ENCODE measurements at places on chromosomes 11 and 22.

- DNase-seq, result no peak
These were observed 58.4 kb upstream of the NUP50 start for GRCh38 chr22:45105281-45105702.

DNA sequence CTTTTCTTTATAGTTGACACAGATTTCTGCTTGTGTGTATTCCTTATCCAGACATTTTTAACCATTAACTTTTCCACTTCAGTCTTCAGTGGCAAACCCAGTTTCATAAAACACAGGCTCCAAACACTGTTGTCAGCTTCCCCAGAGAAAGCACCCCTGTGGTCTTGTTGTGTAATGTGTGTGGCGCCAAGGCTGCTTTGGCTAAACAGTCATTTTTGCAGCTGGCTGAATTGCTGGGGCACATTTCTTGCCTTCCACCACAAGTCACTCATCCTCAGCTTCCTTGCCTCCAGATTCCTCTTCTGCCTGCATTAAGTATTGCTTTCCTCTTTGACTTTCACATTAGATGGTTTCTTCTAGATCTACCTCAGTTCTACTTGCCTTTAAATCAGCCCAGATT, 40.5 kb downstream of the ARHGAP1 start:
- no peak for DNase-seq

- no peak for DNase-seq
These were observed 115.5 kb upstream of the ISX start for GRCh38 chr22:34950489-34950888.

DNA sequence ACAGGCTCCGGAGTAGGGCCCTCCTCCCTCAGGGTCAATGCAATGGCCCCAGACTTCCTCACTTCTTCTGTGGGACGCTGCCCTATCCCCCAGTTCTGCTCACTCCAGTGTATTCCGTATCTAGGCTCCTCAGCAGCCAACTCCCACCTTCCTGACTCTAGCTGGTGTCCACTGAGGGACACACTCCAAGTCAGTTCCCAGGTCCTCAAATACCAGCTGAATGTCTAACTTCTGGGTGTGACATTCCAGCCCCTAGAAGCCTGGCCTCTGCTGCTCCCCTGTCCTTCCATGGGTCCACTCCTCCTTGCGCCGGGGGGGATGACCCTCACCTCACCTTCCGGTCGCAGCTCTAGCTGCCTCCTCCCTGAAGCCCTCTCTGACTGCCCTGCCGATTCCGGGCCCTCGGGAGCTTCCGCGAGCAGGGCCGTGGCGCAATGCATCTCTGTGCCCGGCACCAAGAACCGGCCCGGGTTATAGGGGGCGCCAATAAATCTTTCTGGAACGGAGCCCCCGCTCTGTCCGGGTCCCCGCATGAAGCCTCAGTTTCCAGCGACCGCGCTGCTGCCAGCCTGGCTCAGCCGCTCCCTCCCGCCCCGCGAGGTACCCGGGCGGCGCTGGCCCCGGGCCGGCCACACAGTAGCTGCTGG, 15.4 kb downstream of the BAD start:
- no peak for DNase-seq

GRCh38 chr11:59801981-59802638, 8.5 kb downstream of the MRPL16 start:
- DNase-seq, result no peak

GRCh38 chr11:62710001-62710345, 2.5 kb downstream of the GNG3 start:
- DNase-seq, result no peak

DNA sequence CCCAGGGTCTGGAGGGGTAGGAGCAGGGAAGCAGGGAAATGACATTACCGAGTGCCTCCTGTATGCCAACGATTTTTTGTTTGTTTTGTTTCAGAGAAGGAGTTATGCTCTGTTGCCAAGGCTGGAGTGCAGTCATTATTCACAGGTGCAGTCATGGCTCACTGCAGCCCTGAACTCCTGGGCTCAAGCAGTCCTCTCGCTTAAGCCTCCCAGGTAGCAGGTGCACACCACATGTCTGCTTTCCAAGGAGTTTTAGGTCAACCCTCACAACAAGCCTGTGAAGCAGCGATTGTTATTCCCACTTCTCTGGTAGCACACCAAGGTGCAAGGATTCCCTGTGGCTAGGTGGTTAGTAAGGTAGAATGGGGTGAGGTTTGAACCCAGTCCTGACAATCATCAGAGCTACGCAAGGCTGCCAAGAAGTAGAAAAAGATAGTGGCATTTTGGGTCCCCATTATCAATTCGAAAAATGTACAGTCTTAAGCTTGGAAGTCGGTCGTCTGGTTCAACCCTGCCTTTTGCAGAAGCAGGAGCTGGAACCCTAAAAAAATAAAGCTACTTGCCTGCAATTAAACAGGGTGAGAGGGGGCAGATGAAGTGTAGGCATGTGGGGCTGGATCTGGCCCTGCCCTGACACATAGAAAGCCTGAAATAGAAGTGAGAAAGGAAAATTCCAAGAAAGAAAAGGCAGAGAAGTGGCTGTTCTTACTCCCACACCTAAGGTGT, 9.1 kb downstream of the UCP3 start:
- no peak for DNase-seq

GRCh38 chr11:115653926-115654325, 149.7 kb upstream of the CADM1 start:
- no peak for DNase-seq

DNA sequence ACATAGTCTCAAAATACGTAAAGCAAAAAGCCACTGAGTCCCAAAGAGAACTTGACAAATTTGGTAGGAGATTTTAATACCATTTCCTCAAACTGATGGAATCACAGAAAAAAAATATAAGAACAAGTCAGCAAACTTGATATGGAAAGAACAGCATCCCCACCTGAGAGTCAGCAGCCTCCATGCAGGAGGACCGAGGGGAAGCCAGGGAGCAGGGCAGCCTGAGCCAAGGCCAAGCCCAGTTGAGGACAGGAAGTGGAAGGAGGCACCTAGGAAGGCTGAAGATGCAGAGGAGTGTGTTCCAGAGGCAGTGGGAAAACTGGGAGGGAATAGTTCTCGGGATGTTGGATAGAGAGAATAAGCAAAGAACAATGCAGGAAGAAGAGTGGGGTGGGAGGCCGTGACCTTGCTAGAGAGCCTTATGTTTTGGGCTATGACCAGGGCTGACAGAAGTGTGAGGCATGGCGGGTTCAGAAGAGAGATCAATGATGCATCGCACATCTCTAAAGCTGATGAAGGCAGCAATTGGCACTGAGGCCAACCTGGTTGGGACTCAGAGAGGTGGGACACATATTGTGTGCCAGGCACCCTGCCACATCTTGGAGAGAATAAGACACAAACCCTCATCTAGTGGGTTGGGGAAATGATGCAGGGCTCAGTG, 15.4 kb downstream of the APOA4 start:
- DNase-seq, result no peak

GRCh38 chr11:1483445-1483961, 3.1 kb downstream of the MOB2 start:
- DNase-seq, result no peak

- no peak for DNase-seq
These were observed 72.0 kb downstream of the RPUSD4 start for GRCh38 chr11:126139111-126140091.

DNA sequence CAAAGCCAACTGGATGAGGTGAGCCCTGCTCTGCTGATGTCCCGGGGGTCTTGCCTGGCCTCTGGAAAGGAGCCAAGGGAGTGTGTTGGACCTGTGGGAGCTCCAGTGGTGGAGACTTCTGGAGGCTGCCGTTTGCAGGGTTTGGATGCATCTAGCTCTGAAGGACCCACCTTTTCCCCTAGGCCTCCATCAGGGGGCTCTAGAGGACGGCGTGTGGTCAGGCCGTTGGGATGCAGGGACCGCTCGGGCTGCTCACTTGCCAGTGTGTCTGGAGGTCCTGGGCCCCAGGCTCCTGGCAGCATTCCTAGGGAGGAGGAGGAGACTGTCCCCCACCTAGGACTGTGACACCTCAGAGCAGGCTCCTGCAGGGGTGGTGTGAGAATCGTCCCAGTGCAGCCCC, 58.3 kb downstream of the PRDM11 start:
- no peak for DNase-seq

DNA sequence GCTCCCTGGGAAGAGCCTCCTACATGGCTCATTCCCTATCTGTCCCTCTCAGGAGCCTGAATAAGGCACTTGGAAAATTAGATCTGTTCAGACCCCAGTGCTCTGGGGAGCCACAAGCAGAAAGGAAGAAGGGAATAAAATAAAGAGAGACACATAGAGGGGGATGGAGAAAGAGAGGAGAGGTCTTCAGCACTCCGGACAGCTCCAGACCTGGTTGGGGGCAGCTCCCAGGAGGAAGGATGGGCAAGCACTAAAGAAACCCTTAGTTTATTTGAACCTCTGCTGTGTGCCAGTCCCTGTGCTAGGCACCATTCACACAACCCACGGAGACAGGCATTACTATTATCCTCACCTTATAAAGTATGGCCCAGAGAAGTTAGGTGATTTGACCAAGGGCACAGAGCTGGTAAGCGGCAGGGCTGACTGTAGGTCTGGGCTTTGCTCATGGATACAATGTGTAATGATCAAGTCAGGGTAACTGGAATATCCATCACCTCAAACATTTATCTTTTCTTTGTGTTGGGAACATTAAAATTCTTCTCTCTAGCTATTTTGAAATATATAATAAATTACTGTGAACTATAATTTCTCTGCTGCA, 53.7 kb upstream of the LRRC32 start:
- DNase-seq, result no peak

- no peak for DNase-seq
These were observed 764.8 kb upstream of the LUZP2 start for GRCh38 chr11:23732026-23732425.

GRCh38 chr11:112786196-112786595, 175.0 kb upstream of the NCAM1 start:
- no peak for DNase-seq

DNA sequence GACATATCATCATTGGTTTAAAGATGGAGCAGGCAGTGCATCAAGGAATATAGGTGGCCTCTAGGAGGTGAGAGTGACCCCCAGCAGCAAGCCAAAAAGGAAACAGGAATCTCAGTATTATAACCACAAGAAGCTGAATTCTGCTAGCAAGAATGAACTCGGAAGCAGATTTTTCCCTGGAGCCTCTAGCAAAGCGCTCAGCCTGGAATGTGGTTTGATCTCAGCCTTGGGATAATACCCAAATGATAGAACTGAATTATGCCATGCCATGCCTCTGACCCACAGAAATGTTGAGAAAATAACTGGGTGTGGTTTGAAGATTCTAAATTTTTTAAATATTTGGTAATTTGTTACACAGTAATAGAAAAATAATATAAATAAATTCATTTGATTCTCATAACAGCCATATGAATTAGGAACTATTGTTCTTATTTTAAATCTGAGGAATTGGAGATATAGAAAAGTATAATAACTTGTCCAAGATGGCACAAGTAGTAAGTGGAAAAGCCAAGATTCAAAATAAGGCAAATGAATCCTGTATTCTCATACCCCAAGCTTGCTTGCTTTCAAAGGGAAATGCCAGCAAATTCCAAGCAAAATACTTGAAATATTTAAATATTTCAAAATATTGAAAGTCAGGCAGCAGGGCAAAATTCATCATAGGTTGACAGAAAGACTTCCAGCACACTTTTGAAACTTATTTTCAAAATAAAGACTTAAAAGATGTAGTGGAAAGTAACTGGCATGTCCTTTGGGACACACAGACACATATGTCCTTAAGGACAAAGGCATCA, 567.4 kb downstream of the KCNA4 start:
- DNase-seq, result no peak

DNA sequence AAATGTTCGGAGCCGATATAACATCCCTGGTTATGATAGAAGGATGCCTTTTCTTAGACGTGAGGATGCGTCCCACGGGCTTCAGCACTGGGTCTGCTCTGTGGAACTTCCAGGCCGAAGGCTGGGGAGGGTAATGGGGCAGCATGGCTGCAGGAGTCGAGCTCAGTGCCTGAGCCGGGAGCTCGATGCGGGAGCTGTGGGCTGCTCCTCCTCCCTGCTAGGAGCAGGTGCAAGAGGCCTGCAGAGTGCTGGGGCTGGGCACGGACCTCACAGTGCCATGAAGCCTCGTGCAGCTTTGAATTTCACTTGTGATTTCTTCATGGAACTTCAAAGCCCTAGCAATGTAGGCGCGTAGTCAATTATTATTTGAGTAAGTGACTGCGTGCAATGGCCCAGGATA, 6.0 kb downstream of the TUBA8 start:
- DNase-seq, result no peak

DNA sequence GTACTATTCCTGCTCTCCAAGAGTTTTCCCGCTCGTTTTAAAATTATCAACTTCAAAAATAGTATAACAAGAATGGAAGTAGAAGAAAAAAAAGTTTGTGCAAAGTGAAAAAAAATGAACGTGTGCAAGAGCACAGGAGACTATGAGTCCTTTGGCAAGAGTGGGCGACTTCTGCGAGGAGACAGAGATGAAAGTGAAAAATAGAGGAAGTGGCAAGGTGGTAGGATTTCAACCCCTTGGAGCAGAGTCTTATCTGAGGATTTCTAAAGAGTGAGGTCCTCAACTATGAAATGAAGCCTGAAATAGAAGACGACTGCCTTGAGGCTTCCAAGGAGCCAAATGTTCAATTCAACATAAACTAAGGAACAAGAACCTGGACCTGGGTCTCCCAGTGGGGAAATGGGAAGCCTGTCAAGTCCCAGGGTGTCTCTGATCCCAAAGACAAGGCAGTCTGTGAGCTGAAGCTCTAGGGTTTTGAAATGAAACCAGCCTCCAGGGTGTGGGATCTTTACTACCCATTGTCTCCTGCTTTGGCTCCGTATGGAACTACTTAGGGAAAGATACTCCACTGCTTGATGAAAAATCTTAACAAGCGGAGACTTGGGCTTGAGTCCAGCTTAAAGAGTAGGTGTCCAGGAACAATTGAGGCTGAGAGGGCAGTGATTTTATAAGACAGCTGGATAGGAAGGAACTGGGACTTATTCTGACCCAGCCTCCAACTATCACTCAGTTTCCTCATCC, 4.8 kb downstream of the P4HA3 start:
- DNase-seq, result no peak

GRCh38 chr11:88178191-88178590, 2.9 kb upstream of the RAB38 start:
- no peak for DNase-seq

DNA sequence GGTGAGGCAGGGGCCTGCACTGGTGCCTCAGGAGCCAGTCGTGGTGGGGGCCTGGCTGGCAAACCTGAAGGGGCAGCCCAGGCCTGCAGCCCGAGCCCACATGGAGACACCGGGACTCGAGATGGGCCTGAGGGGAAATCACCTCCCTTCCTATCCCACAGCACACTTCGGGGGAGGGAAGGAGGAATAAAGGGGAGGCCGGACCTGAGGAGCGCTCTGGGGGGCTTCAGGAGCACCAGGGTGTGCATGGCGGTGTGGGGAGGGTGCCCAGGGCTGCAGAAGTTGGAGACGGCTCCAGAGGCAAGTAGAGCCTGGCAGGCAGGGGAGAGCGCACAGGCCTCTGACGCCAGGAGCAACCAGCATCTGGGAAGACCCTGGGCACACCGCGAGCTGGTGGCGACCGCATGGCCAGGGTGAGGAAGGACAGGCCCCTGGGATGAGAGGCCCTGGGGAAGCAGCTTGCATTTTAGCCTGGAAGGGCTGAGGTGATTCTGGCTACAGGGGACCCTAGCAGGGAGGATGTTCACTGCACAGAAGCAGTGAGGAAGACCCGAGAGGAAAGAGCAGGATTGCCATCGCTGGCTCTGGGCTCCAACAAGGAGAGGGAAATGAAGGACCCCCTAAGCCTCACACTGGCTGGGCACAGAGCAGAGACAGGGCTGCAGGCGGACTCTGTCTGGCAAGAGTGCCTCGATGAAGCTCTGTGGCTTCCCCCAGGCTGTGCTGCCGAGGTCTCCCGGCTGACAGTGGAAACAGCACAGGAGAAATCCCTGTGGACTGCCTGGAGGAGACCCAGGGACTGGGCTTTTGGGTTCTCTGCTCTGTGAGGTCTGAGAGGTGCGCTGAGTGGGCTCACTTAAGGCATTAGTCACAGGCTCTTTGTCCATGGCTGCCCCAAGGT, 457.7 kb downstream of the BRD1 start:
- no peak for DNase-seq

Measured in stimulated activated CD4-positive, alpha-beta T cell treated with anti-CD3 and anti-CD28 coated beads, TNF-alpha, amount 100 ng/mL, for 24 hours (primary cell).